ENCODE measurements at places on chromosomes 12 and 14. TPM values are rescaled to one million over a fixed set of nuclear protein-coding genes. Genes with fewer than 3 reads are reported as not detected.

Gene GRIN2B
- not detected for total RNA-seq

Gene LRCOL1
- total RNA-seq: not detected

Gene C14orf180
- 55.0 TPM for total RNA-seq

Gene ISM2
- not detected for total RNA-seq

Gene NANOG
- not detected for total RNA-seq

Gene FGF6
- not detected for total RNA-seq

Gene PTPN21
- 33.3 TPM for total RNA-seq

Gene PITPNM2
- 24.6 TPM for total RNA-seq

- no peak for DNase-seq
- H3K27me3 ChIP-seq: peaks cover 15% of the 10 kb centered on the region
- no peaks in the 10 kb centered on the region for H3K36me3 ChIP-seq
- H3K27ac ChIP-seq: no peak overlapping the region
Observed at GRCh38 chr14:105076805-105077648, 11.8 kb upstream of the GPR132 start.

DNA sequence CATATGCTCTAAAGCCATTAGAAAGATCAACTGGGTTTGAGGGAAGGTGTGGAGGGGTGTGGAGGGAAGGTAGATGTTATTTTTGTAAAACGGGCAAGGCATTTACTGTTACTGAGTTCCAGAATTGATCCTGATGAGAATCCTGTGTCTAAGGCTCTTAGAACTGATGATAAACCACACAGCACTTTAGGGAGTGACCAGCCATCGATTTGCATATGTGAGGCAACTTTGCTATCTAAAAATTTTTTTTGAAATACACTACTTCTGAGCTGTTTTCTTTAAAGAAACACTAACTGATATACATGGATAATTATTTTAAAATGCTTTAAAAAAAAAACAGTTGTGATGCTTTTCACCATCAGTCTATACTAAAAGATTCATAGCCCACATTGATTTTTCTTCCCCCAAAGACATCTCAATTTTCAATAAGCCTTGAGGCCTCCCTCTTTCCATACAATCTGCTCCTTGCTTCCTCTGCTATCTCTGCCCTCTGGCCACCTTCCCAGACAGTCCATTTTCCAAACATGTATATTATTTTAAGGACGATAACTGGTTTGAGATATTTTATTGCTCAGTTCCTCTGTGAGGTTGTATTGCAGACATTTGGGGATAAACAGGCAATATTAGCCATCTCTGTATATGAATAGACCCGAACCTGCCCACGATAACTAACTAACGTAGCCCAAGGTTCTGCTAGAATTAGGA is 265.9 kb downstream of the EFCAB11 start:
- no peak overlapping the region for H3K4me3 ChIP-seq
- H3K27ac ChIP-seq: no peak overlapping the region
- no peak for DNase-seq
- no peaks in the 10 kb centered on the region for H3K4me1 ChIP-seq
- H3K27me3 ChIP-seq: no peaks in the 10 kb centered on the region
- no peaks in the 10 kb centered on the region for H3K36me3 ChIP-seq

- no peaks in the 10 kb centered on the region for H3K4me1 ChIP-seq
- H3K27ac ChIP-seq: no peak overlapping the region
- peaks cover 25% of the 10 kb centered on the region for H3K27me3 ChIP-seq
- no peak overlapping the region for H3K4me3 ChIP-seq
- DNase-seq: no peak
Observed at GRCh38 chr14:100915560-100915959, 12.0 kb upstream of the RTL1 start.

DNA sequence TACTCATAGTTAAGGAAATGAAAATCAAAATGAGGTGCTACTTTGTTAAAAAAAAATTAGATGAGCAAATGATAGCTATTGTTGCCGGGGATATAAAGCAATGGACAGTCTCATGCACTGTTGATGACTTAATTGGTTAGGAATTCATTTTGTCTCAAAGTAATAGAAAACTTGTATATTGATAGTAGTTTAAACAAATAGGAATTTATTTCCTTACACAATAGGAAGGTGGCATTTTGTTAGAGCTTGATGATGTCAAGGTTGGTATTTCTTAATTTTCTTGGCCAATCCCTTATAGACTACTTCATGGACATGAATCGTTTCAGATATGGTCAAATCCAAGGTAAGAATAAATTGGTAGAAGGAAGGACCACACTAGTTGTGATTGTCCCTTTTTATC is 7.8 kb downstream of the PRPF39 start:
- no peak overlapping the region for H3K27ac ChIP-seq
- no peak for DNase-seq
- peaks cover 3% of the 10 kb centered on the region for H3K4me1 ChIP-seq
- H3K27me3 ChIP-seq: no peaks in the 10 kb centered on the region
- H3K4me3 ChIP-seq: no peak overlapping the region

DNA sequence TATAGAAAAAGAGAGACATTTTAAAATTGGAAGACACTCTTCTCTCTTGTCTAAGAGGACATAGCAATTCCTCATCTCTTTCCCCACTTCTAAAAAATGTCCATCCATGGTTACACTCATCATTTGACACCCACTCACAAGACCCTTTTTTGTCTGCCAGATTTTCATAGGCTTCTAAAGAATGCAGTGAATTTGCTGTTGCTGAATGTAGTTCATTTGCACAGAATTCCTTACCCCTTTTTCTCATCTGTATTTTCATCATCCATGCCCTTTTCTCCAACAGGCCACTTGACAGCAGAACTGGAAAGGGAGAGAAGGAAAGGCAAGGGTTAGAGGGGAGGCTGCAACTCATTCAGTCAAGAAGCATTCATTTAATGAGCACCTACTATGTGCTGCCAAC is 128.0 kb downstream of the NUAK1 start:
- DNase-seq: no peak
- no peaks in the 10 kb centered on the region for H3K36me3 ChIP-seq
- no peaks in the 10 kb centered on the region for H3K27me3 ChIP-seq
- H3K4me3 ChIP-seq: no peak overlapping the region
- no peaks in the 10 kb centered on the region for H3K4me1 ChIP-seq

DNA sequence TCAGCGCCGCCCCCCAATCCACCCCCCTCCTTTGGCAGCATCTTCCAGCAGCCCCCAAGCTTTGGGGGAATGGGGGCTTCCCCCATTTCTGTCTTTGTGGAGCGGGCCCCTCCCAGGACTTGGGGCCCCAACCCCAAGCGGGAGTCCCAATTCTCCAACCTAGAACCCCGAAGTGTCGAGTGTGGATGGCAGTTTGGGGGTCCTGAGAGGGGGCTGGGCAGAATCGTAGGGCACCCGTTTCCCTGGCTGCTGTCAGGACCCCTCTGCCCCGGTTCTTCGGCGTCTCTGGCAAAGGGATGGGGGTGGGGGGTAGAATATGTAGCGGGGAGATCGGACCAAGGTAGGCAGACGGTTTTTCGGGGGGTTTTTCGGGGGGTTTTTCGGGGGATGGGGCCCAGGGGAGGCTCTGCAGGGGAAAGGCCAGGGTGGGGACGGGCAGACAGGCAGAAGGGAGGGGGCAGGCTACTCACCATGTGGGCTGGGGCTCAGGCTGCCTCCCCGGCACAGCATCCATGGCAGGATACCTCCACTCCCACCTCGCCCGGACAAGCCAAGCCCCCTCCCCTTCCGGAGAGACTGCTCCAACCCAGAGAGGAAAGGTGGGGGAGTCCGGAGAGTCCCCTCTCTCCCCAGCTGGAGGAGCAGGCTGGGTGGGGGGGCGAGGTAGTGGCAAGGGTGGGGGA is 739 bp downstream of the JPH4 start:
- H3K36me3 ChIP-seq: no peaks in the 10 kb centered on the region
- DNase-seq: no peak
- H3K27me3 ChIP-seq: peaks cover 66% of the 10 kb centered on the region
- no peaks in the 10 kb centered on the region for H3K4me1 ChIP-seq

GRCh38 chr12:96635844-96636243 is 146.5 kb downstream of the CFAP54 start:
- no peaks in the 10 kb centered on the region for H3K27me3 ChIP-seq
- H3K4me3 ChIP-seq: no peak overlapping the region
- DNase-seq: no peak
- H3K27ac ChIP-seq: no peak overlapping the region
- H3K36me3 ChIP-seq: no peaks in the 10 kb centered on the region
- H3K4me1 ChIP-seq: no peaks in the 10 kb centered on the region

- H3K27ac ChIP-seq: no peak overlapping the region
- no peaks in the 10 kb centered on the region for H3K27me3 ChIP-seq
- no peak for DNase-seq
- H3K36me3 ChIP-seq: no peaks in the 10 kb centered on the region
- H3K4me1 ChIP-seq: no peaks in the 10 kb centered on the region
Observed at GRCh38 chr14:26655128-26655527, 57.3 kb upstream of the NOVA1 start.

DNA sequence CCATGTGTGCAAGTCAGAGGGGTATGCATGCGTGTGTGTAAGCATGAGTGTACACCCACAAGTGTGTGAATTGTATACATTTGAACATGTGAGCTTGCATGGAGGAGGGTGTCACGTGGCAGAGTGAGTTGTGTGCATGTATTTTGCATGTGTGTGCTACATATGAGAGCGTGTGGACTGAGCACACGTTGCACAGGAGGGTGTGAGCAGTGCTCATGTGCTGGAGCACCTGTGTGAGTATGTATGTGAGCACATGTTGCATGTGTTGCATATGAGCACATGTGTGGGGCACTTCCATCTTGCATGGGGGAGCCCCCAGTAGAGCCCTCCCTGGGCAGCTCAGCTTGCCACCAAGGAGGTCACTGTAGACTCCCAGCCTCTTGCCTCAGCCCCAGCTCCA is 180.2 kb upstream of the MYL2 start:
- no peaks in the 10 kb centered on the region for H3K36me3 ChIP-seq
- no peak overlapping the region for H3K27ac ChIP-seq
- no peak overlapping the region for H3K4me3 ChIP-seq
- H3K4me1 ChIP-seq: no peaks in the 10 kb centered on the region
- DNase-seq: no peak

GRCh38 chr12:81963636-81964035 is 204.5 kb upstream of the PPFIA2 start:
- H3K4me3 ChIP-seq: no peak overlapping the region
- H3K36me3 ChIP-seq: no peaks in the 10 kb centered on the region
- no peak for DNase-seq
- H3K27ac ChIP-seq: no peak overlapping the region
- no peaks in the 10 kb centered on the region for H3K27me3 ChIP-seq
- H3K4me1 ChIP-seq: no peaks in the 10 kb centered on the region

- H3K27ac ChIP-seq: no peak overlapping the region
- peaks cover 15% of the 10 kb centered on the region for H3K4me1 ChIP-seq
- DNase-seq: no peak
- no peaks in the 10 kb centered on the region for H3K27me3 ChIP-seq
- H3K4me3 ChIP-seq: no peak overlapping the region
Observed at GRCh38 chr14:23149745-23150144, 30.7 kb upstream of the CEBPE start.
